ENCODE measurements at places on chromosomes 1 and 21.

DNA sequence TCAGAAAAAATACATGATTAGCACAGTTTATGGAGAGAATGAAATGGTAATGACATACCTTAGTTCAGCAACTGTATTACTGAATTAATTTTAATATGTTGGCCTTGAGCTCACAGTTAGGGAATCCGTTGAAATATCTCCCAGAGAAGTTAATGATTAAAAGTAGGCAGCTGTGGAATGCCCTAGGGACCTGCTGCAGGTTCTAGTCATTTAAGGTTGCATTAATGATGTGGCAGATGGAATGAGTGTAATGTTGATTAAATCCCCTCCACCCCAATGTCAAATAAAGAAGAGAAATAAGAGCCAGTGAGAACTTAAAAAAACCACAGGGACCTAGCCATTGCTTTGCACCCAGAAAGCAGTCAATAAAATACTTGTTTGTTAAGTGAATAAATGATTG is 40.3 kb upstream of the TRIM45 start:
- no peak for DNase-seq

- DNase-seq = no peak
Measured at GRCh38 chr1:33121728-33122127, 40.8 kb downstream of the AZIN2 start.

DNA sequence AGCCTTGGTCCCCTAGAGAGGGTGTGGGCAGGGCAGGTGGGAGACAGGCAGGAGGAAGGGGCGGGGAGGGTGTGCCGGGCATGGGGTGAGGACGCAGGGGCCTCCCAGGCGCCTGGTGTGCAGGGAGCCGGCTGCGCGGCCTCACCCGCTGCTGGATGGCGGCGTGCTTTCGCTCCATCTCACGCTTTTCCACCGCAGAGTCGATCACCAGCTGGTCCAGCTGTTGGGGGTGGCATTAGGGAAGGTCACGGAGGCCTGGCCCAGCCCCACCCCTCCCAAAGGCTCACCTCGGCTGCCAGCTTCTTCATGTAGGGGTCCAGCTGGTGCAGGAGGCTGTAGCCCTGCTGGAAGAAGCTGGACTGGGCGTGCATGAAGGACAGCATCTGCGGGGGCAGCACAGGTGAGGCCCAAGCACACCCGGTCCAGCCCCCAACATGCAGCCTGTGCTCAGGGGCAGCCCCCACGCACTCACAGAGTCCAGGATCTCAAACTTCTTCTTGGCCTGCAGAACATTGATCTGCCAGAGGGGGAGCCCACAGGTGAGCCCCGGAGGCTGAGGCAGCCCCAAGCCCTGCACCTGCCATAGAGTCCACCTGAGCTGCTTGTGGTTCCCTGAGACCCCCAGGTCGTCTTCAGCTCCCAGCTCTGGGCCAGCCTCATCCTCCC is 7.9 kb downstream of the ACAP3 start:
- DNase-seq = no peak

GRCh38 chr1:217040711-217041455 is 317.7 kb upstream of the ESRRG start:
- no peak for DNase-seq

DNA sequence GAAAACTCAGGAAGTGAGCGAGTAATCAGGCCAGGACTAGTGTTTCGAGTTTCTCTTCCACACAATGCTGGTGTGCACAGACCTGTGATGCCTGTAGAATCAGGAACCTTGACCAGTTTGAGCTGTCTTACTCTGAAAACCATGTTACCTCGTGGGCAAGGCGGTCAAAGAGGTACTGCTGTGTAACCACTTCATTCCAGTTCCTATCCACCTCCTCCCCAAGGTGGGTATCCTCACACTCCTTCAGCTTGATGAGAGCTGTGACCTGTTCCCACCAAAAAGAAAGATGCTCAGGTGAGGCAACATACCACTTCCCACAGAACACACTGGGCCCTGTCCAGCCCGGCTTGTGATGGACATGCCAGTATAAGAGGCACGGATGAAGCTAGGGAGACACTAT is 88.1 kb downstream of the NRDC start:
- DNase-seq = no peak

DNA sequence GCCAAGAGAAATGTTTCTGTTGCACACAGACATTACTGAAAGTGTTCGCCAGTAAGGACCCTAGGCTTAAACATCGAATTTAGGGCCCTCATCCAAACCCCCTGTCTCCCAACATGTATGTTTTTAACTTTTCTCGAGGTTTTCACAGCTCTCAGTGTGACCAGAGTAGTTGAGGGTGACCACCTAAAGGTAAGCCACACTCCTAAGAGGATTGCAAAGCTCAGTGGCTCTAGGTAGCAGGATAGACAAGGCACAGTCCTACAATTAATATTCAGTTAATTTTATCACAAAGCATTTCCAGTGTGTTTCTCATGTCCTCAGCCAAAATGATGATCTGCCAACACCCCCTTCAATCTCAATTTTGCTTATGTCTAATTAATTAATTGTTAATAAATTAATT is 695 bp upstream of the ALG14 start:
- no peak for DNase-seq

- DNase-seq = no peak
Measured at GRCh38 chr21:30193201-30193600, 22.7 kb downstream of the CLDN8 start.

- DNase-seq = no peak
Measured at GRCh38 chr21:33205476-33205875, 24.3 kb upstream of the IFNAR2 start.

GRCh38 chr1:61626816-61627215 is 98.1 kb downstream of the TM2D1 start:
- no peak for DNase-seq

GRCh38 chr1:78291872-78292271 is 198.9 kb upstream of the PTGFR start:
- DNase-seq = no peak

DNA sequence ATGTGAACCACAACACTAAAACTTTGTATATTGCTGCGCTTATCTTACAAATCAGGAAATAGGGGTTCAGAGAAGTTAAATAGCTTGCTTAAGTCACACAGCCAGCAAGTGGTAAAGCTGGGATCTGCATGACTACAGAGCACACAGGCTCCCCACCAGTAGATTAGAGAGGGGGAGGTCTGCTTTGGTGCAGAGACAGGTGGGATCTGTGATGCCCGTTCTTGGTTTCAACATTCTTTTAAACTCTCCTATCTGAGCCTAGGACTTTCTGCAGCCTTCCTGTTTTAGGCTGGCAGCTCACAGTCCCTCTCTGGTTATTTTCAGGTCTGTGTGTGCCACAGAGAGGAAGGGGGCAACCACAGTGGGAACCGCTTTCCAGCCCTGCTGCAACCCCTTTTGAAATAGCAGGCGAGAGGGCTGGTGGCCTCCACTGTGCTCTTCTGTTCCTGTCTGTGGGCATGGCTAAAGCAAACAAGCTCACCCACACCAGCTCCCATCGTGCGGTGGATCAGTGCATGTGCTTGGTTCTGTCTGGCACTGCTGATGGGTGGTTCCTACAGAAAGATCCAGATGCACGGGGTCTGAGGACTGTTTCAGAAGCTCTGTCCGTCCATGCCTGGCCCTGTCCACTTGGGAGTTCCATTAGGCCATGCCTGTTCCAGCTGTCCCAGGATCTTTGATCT is 1.7 kb upstream of the IL6R start:
- DNase-seq = peak; percentile 65

DNA sequence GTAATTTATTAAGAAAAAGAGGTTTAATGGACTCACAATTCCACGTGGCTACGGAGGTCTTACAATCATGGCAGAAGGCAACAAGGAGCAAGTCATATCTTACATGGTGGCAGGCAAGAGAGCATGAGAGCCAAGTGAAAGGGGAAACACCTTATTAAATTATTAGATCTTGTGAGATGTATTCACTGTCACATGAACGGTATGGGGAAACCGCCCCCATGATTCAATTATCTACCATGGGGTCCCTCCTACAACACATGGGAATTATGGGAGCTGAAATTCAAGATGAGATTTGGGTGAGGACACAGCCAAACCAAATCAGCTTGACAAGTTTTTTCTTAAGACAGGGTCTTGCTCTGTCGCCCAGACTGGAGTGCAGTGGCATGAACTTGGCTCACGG is 14.3 kb downstream of the DAP3 start:
- DNase-seq = no peak

GRCh38 chr1:25503551-25504426 is 39.6 kb upstream of the LDLRAP1 start:
- peak; percentile 47 for DNase-seq

DNA sequence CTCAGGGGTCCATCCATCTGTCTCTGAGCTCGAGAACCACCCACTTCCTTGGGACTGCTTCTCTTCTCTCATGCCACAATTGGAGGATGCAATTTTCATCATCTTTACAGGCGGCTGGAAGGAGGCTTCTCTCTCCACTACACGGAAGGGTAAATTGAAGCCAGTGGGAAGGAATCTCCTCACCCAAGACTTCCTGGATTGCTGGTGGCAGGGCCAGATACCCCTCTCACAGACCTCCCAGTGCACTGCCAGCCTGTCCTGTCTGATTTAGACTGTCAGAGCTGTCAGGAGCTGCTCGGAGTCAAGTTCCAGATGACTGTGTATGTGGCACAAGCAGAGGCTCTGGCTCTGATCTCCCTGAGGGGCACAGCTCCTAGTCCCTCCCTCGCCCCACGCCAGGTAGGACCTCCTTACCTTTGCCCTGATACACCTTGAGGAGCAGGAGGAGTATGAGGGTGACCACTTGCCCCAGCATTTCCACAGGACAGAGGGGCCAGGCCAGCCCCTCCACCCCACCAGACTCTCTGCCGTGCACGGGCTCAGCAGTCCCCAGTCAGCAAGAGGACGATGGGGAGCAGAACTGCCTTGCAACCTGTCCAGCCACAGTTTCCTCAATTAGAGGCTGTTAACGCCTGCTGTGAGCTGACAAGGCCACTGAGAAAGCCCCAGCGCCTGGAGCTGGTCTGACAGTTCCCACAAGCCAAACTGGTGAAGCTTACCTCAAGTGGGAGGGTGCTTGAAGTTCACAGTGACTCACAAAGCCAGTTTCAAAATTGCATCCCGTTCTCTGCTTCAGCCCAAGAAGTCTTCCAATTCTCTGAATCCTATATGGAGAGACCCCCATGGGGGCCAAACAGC is at the start of gene CD244:
TSS of gene CD244 (minus strand) at position 685 of the 858 bp plus-strand sequence. CDS start at position 475, 210 bp downstream.
- DNase-seq = peak; percentile 63
